CD4-positive, alpha-beta T cell treated with Interleukin-15 for 4 hours (primary cell): ENCODE measurements at places on chromosomes 5 and 9.

GRCh38 chr9:124812441-124812876 is 35.5 kb downstream of the OLFML2A start:
- DNase-seq = no peak

DNA sequence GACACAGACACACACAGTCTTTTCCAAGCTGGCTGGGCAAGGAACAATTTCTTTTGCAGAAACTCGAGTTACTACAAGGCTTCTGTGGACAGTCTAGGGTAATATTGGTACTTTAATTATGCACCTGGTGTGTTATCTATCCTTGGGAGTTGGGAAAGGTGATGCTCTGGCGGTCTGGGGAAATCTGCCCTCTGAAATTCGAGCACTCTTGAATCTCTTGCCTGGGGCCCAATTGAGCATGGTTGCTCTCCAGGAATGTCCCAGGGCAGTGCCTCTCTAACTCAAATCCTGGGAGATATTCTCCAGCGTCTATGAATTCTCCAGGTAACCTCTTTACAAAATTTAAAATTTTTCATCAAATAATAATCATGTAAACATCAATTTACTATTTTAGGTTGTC is 69.3 kb downstream of the KCNIP1 start:
- no peak for DNase-seq

- no peak for DNase-seq
Measured at GRCh38 chr9:116792271-116792670, 105.2 kb downstream of the TRIM32 start.

GRCh38 chr9:89021154-89021803 is 30.0 kb downstream of the S1PR3 start:
- no peak for DNase-seq

- no peak for DNase-seq
Measured at GRCh38 chr5:179955630-179956029, 47.9 kb upstream of the TBC1D9B start.

GRCh38 chr9:20200991-20201431 is 412.2 kb upstream of the SLC24A2 start:
- DNase-seq = no peak

GRCh38 chr5:74289238-74289637 is 351.3 kb downstream of the ENC1 start:
- DNase-seq = no peak

GRCh38 chr5:189486-189885 is 1.8 kb upstream of the LRRC14B start:
- DNase-seq = no peak

DNA sequence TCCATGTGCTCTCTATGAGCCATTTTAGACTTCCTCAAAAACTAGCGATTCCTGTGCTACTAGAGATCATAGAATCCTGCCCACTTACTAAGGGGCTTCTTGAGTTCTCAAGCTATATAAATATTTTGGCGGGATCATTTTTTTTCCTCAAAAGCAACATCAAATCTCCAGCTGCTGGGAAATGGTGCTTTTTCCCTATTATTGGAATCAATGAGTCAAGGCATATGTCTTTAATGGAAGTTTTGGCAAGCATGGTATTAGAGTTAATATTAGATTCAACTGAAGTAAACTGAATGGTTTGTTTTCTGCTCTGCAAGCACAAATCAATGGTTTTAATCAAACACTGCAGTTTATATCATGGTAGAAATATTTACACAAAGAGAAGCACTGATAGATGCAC is 369.9 kb upstream of the PTGER4 start:
- no peak for DNase-seq

GRCh38 chr9:104280178-104280560 is 186.1 kb downstream of the SMC2 start:
- no peak for DNase-seq

DNA sequence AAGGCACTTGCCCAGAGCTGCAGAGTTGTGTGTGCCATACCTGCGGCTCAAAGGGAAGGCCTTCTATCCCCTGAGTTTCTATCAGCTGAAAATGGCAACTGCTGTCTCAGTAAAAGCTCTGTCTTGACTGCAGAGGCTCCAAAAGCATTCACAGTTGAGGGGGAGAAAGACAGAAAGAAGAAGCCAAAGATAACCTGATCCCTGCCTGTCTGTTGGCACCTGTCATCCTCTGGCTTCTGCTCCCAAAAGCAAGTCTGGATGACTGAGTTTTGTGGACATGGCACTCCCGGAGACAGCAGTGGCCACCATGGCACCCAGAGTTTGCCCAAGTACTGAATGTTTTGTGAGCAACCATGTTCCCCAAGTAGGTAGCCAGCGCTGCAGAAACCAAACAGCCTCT is 176.6 kb downstream of the NR3C1 start:
- no peak for DNase-seq

DNA sequence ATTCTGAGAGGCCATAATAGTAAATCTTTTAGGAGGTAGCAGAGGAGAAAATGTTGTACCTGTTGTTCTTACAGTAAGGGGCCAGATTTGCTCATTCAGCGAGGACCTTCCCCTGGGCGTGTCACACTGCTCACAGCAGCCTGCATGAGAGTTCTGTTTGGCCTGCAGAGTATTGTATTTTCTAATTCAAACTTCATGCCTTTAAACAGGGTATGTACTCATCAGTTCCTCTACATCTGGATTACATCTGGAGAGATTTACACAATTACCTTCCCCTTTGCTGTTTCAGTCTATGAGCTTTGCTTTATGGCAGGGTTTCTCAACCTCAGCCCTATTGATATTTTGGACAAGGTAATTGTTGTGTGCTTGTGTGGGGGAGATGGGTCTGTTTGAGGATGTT is 170.9 kb upstream of the STK32A start:
- no peak for DNase-seq

- DNase-seq = no peak
Measured at GRCh38 chr5:148949841-148950470, 112.9 kb downstream of the SH3TC2 start.

GRCh38 chr9:114244570-114244969 is 78.3 kb upstream of the ORM1 start:
- DNase-seq = no peak

GRCh38 chr9:69380301-69380700 is 55.3 kb downstream of the ENTREP1 start:
- no peak for DNase-seq

DNA sequence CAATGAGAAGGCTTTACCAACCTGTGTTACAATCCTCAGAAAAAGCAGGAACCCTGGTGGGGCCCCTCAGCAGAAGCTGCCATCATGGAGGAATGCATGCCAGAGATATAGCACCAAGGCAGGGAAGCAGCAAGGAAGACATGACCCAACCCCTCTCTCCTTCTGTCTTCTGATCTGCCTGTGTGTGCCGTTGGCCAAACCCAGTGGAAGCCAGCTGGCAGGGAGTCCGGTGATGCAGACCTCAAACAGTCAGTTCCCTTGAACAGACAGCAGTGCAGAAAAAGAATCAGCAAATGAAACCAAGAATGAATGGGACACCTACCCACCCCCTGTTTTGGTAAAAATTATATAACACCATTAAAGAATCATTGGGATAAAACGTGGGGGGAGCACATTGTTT is 234.2 kb downstream of the ZNF608 start:
- DNase-seq = no peak

GRCh38 chr9:21160178-21160577 is 6.3 kb downstream of the IFNA21 start:
- DNase-seq = peak; percentile 43

DNA sequence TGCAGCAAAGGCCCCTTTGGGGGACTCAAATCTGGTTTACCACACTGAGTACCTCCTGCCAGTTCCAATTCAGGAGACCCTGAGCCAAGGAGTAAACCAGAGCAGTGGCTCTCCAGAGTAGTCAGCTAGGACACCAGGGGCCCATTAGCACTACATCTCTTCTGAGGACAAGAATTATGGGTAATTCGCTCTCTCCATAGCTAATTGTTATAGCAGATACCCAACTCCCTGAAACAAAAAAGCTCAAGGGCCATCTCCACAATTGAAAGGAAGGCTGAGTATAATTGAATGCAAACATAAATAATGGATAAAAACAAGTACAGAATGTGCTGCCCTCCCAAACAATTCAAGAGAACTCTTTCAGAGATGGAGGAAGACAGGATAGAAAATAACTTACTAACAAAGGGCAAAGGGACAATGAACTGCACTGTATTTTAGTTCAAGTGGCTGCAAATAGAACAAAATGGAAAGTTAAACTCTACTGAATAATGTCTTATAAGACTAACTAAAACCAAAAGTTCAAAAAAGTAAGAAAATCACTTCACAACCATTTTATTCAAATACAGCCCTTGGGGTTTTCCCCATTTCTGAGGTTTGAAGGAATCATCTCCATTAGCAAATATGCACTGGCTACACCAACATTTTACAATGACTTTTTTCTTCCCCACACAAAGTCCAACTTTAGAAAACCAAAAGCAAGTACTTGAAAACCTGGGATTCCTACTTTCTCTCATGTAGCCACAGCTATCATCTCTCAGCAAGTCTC is 118.8 kb downstream of the SIL1 start:
- DNase-seq = no peak

DNA sequence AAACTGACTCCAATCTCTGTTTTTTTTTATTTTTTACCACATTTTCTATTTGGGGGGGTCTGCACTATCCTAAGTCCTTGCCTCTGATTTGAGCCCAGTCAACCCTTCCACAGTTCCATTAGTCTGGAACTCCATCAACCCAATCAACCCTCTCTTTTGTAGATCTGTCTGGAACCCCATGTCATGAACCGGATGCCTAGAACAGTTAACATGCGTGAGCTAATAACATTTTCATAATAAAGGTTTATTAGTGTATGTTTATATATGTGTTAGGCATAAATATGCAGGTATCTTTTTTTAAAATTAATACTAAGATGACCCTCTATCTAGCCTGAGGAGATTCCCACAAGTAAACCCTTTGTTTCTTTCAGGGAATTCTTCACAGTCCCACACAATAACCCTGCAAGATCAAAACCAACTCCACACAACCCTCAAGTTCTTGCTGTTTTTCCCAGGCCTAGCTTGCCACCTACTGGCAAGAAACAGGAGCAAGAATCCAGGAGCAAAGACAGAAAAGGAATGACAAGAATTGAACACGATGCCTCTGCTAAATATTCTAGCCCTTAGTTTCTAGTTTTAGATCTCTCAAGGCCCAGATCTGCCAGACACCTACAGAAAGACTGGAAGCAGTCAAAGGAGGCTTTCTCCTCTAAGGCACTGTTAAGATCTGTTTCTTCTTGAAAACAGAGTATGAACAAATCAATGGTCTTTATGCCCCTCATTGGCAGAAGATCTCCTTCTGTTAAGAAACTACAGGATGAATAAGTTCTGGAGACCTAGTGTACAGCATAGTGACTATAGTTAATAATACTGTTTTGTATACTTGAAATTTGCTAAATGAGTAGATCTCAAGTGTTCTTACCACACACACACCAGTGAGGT is 100.4 kb downstream of the TRIM36 start:
- no peak for DNase-seq

- no peak for DNase-seq
Measured at GRCh38 chr5:160743027-160743426, 109.0 kb downstream of the ATP10B start.

DNA sequence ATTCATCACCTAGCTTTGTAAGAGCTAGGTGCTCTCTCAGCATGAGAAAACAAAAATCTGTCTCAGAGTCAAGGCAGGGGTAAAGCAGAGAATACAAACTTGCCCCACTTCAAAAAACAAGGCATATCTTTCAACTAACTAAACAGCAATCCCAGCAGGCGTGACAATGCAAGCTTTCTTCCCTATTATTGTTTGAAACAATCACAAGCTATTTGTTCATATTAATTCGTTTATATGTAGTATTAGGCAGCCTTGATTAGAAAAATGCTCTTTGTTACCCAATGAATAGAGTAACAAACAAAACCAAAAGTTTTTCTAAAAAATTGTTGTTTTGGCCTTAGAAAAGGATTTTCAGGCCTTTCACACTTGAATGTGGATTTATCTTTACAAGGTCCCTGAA is 71.1 kb downstream of the LPAR1 start:
- DNase-seq = no peak

- DNase-seq = no peak
Measured at GRCh38 chr5:112686675-112687074, 51.0 kb upstream of the APC start.

DNA sequence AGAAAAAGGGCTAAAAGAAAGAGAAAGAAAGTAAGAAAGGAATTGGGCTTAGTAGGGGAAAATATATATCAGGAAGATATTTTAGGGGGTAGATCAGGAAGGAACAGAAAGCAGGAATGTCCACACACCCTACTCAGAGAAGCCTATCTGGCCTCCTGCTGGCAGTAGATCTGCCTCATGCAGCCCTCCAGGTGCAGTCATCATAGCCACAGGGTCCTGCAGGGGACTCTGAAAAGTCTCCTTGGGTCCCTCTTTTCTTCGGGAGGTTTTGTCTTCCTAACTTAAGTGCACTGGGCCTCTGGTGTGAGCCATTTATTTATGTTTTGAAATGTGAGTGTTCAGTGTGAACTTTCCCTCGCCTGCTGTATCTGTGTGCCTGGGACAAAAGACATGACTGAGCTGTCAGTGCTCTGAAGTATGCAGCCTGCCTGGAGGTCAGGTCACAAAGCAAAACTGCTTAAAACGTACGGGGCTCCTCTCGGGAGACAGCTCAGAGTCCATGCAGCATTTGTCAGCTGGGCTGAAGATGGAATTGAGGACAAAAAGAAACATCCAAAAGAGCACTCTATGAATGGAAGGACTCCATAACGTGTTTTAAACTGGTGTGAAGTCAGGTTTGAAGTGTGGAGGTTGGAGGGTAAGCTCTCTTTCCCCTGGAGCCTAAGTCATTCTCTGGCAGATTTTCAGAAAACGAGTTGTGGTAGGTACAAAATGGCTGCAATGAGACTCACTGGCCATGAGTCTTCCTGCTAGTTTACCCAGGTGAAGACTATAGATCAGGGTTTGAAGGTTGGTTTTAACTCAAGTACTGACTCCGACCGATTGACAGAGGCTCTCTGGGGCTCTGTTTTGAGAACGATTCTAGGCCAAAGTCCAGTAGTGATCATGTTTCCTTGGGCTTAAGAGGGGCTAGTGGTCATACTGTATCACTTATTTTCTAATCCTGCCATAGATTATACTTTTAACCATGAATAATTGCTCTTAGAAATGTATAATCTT is 151.8 kb upstream of the GDNF start:
- DNase-seq = no peak

- DNase-seq = no peak
Measured at GRCh38 chr9:103168254-103168653, 173.1 kb downstream of the CYLC2 start.

- no peak for DNase-seq
Measured at GRCh38 chr9:104775976-104776375, 12.0 kb downstream of the NIPSNAP3B start.

DNA sequence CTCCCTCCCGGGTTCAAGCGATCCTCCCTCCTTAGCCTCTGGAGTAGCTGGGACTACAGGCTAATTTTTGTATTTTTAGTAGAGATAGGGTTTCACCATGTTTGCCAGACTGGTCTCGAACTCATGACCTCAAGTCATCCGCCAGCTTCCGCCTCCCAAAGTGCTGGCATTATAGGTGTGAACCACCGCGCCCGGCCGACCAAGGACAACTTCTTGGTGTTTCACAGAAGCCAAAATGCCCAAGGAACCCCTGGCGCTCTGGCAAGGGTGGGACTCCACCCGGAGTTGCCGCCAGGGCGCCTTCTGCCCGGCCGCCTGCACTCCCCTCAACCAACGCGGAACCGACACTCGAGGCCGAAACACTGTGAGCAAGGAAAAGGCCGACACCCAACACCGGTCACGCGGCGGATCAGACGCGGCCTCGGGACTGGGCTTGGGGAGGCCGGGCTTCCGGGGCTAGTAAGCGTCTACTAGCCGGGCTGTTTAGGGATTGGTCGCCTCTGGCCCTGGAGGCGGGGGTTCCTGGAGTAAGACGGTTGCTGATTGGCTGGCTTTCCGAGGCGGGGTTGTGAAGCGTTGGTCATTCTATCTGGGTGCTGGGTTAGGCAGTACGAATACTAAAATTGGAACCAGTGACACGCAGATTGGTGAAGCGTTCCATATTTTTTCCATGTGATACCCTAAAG is 7.7 kb upstream of the CFAP157 start:
- DNase-seq = peak; percentile 91
